ENCODE measurements at places on chromosomes 6 and 20.

- DNase-seq = no peak
Measured at GRCh38 chr6:17167327-17167979, 65.6 kb downstream of the STMND1 start.

DNA sequence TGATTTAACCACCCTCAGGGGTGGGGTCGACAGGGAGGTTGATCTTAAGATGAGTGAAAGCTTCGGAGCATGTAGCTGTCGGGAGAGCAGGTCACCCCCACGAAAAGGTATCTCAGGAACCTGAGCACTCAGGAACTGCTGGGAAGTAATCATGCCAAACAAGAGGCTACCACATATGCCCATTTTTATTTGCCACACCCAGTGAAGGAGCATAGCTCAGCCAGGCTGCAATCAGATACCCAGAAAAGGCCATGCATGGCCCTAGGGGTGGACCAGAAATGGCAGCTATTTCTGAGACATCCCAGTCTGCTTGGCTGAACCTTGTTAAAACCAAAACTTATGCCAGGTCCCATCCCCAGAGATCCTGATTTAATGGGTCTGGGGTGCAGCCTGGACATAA, 72.7 kb upstream of the ISM1 start:
- DNase-seq = no peak

DNA sequence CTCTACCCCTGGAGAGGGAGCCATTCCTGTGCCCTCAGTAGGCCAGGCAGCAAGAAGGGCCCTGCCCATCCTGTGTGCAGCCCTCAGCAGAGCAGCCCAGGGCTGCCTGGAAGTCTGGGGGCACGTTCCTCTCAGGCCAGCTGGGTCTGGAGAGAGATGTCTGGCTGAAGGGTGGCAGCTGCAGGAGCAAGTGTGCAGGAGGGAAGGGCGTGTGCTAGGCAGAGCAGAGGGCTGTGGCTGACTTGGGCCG, 62.7 kb downstream of the NOL4L start:
- DNase-seq = no peak

DNA sequence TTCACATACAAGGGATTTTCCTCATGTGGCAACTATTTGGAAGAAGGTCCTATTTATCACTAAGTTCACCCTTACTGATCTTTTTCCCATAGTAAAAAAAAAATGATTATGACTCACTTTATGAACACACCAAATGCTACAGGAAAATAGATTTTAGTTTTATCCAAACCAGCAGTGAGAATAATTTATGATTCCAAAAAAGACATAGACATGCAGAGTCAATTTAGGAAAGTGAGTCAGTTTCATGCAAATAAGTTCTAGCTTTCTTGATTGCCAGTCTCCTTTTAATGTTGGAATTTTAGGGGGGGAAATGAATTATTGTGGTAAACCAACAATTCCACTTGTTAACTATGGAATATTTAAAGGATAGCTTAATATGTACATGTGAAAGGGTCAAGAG, 64.0 kb upstream of the RNF146 start:
- DNase-seq = no peak
